T-cell (primary cell): ENCODE measurements at places on chromosomes 16 and 17.
A peak's percentile ranks its signal among the peaks of the same experiment; 100 is the strongest.

- H3K27me3 ChIP-seq = no peaks in the 10 kb centered on the region
- H3K4me3 ChIP-seq = no peak overlapping the region
- no peak overlapping the region for H3K27ac ChIP-seq
- H3K4me1 ChIP-seq = no peaks in the 10 kb centered on the region
Measured at GRCh38 chr16:890217-890616, 80.6 kb downstream of the LMF1 start.

GRCh38 chr17:34382621-34383124 lies 19.6 kb upstream of the CCL1 start:
- H3K4me1 ChIP-seq = peaks cover 4% of the 10 kb centered on the region
- H3K4me3 ChIP-seq = no peak overlapping the region
- no peak for DNase-seq
- H3K27me3 ChIP-seq = no peaks in the 10 kb centered on the region
- no peak overlapping the region for H3K27ac ChIP-seq

- H3K4me1 ChIP-seq = no peaks in the 10 kb centered on the region
- no peaks in the 10 kb centered on the region for H3K36me3 ChIP-seq
- no peak overlapping the region for H3K4me3 ChIP-seq
- no peak for DNase-seq
- no peak overlapping the region for H3K27ac ChIP-seq
Measured at GRCh38 chr16:54505549-54506213, 219.1 kb upstream of the IRX3 start.

DNA sequence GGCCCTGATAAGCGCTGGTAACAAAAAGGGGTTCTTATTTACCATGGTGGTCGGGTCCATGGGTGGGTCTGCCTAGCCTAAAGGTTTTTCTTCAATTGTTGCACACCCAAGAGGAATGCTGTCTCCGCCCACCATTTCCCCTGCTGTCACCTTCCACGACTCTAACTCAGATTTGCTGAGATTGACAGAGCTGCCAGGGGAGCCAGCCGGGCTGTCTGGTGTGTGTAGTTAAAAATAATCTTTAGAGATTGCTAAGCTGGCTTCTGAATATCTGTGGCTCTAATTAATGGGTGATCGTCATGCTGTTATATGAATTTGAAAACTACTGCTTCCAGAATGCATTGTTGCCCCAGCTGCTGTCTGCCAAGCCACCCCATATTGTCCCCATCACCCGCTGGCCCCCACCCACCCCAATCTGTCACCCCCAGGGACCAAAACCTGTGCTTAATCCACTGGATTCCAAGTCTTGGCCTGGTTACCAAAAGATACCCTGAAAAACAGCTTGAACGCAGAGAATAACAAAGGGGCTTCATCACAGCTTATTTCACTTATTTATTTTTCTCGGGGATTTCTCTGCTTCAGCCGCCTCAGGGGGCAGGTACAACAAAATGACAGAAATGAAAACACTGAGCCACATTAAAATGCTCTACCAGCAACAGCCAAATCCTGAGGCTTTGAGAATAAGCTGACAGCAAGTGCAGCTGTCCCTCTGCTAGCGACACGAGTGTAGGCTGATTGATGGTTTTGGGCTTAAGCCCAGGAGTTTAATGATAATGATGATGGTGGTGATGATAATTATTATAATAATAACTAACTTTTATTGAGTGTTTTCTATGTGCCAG lies 46.1 kb upstream of the NLK start:
- DNase-seq = no peak
- no peaks in the 10 kb centered on the region for H3K27me3 ChIP-seq
- H3K4me1 ChIP-seq = no peaks in the 10 kb centered on the region
- H3K36me3 ChIP-seq = no peaks in the 10 kb centered on the region
- no peak overlapping the region for H3K4me3 ChIP-seq
- H3K27ac ChIP-seq = no peak overlapping the region

DNA sequence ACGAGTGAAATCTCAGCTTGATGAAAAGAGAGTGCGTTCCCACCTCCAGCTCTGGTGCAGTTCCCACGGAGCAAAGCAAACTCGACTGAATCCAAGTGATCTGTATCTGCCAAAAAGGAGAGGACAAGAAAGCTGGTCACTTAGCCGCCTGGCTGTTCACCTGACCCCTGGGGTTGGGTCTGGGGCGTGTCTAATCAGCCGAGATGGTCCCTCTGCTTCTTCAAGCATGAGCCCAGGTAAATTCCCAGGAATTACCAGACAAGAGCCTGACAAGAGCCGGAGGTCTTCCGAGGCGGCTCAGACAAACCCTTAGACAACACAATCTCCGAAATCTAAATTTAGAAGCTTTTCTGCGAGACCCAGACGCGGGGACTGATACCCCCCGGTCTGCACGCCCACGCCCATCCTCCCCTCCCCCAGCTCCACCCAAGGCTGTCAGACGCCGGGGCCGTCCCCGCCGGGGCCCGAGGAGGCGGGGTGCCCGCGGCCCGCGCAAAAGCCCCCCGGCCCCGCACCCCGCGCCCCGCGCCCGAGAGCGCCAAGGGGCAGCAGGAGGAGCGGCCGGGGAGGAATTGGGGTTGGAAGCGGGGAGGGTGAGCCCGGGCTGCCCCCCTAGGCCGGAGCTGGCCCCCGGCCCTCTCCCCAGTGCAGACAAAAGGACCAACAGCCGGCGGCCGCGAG lies 674 bp downstream of the ZNF821 start:
- no peaks in the 10 kb centered on the region for H3K27me3 ChIP-seq
- H3K4me1 ChIP-seq = peaks cover 42% of the 10 kb centered on the region
- peak; percentile 43 for DNase-seq
- H3K4me3 ChIP-seq = peak overlapping the region; percentile 81
- H3K36me3 ChIP-seq = peaks cover 5% of the 10 kb centered on the region
- H3K27ac ChIP-seq = peak overlapping the region; percentile 76

- peaks cover 23% of the 10 kb centered on the region for H3K4me1 ChIP-seq
- H3K4me3 ChIP-seq = no peak overlapping the region
- no peaks in the 10 kb centered on the region for H3K36me3 ChIP-seq
- DNase-seq = peak; percentile 26
- H3K27ac ChIP-seq = no peak overlapping the region
Measured at GRCh38 chr17:35804658-35805192, 4.6 kb upstream of the TAF15 start.

- no peak overlapping the region for H3K27ac ChIP-seq
- H3K36me3 ChIP-seq = no peaks in the 10 kb centered on the region
- H3K4me1 ChIP-seq = no peaks in the 10 kb centered on the region
- DNase-seq = no peak
Measured at GRCh38 chr17:37710344-37710886, 34.4 kb downstream of the HNF1B start.

GRCh38 chr16:79658301-79659033 lies 57.9 kb upstream of the MAF start:
- H3K4me3 ChIP-seq = no peak overlapping the region
- H3K36me3 ChIP-seq = no peaks in the 10 kb centered on the region
- DNase-seq = no peak
- no peaks in the 10 kb centered on the region for H3K27me3 ChIP-seq

DNA sequence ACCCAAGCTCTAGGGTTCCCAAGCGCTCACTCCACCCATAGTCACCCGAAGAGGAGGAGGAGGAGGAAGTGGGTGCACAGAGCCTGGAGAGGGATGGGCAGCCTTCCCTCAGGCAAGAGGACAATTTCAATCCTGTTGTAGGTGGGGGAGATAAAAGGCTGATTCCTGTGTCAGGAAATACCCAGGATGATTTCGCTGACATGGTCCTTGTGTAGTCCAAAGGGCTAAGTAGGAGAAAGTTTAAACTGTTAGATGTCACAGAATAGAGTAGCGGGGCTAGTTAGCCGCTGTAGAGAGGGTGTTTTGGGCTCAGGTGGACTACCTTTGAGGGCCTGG lies 1.3 kb upstream of the EXOC7 start:
- H3K36me3 ChIP-seq = peaks cover 17% of the 10 kb centered on the region
- H3K4me1 ChIP-seq = peaks cover 13% of the 10 kb centered on the region
- H3K4me3 ChIP-seq = no peak overlapping the region
- H3K27me3 ChIP-seq = no peaks in the 10 kb centered on the region
- DNase-seq = no peak

GRCh38 chr17:40556884-40557414 lies 8.3 kb downstream of the CCR7 start:
- peak overlapping the region; percentile 89 for H3K27ac ChIP-seq
- H3K27me3 ChIP-seq = no peaks in the 10 kb centered on the region
- peaks cover 51% of the 10 kb centered on the region for H3K4me1 ChIP-seq
- H3K36me3 ChIP-seq = peaks cover 72% of the 10 kb centered on the region
- no peak for DNase-seq

GRCh38 chr16:53084141-53084541 lies 29.4 kb downstream of the CHD9 start:
- no peaks in the 10 kb centered on the region for H3K4me1 ChIP-seq
- H3K4me3 ChIP-seq = no peak overlapping the region
- H3K36me3 ChIP-seq = no peaks in the 10 kb centered on the region
- no peak overlapping the region for H3K27ac ChIP-seq

GRCh38 chr17:61351745-61352407 lies 47.8 kb upstream of the TBX2 start:
- H3K27me3 ChIP-seq = no peaks in the 10 kb centered on the region
- no peaks in the 10 kb centered on the region for H3K4me1 ChIP-seq
- no peak for DNase-seq
- no peak overlapping the region for H3K4me3 ChIP-seq

- peak; percentile 52 for DNase-seq
- H3K36me3 ChIP-seq = peaks cover 5% of the 10 kb centered on the region
- H3K27me3 ChIP-seq = no peaks in the 10 kb centered on the region
- peak overlapping the region; percentile 91 for H3K27ac ChIP-seq
- H3K4me3 ChIP-seq = peak overlapping the region; percentile 81
- peaks cover 6% of the 10 kb centered on the region for H3K4me1 ChIP-seq
Measured at GRCh38 chr16:4306470-4307214, 9.2 kb upstream of the GLIS2 start.

DNA sequence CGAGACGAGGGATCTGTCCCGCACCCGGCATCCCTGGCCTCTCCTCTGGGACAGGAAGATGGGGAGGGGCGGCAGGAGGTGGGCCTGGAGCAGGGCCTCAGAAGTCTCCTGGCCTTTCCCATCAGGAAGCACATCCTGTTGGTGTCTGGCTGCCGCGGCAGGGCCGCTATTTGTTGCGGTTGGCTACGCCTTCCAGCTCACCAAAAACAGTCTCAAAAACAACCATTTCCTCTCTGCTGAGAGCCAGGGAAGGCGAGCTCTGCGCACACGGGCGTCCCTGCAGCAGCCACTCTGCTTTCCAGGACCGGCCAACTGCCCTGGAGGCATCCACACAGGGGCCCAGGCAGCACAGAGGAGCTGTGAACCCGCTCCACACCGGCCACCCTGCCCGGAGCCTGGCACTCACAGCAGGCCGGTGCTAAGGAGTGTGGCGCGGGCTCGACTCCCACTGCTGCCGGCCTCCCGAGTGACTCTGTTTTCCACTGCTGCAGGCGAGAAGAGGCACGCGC lies at the start of gene TMEM204:
TSS of gene TMEM204 (plus strand) at position 224 of the 509 bp plus-strand sequence. CDS start 610 bp downstream, outside the sequence.
- H3K27me3 ChIP-seq = no peaks in the 10 kb centered on the region
- peak within 1 kb of the TSS; percentile 35 for H3K27ac ChIP-seq
- H3K4me1 ChIP-seq = peaks cover 63% of the 10 kb centered on the region
- peaks cover 11% of the 10 kb centered on the region for H3K36me3 ChIP-seq

DNA sequence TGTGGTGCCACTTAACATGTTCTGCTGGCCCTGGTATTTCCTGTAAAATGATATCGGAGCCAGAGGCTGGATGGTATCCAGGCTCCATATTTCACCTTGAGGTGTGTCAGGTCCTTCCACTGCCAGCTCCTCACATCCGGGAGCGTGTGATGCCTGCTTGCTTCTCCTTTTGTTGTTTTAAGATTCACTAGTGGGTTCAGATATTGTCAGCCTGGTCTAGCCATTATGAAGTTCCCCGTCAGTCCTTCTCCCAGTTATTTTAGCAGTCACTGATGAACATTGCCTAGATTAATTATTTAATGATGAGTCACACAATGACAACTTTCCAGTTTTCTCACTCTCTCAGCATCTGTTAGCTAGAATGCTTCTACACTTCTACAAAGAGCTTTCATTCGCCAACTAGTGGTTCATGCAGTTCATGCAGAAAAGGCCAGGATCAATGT lies 11.3 kb downstream of the DNAAF1 start:
- H3K36me3 ChIP-seq = no peaks in the 10 kb centered on the region
- no peak overlapping the region for H3K27ac ChIP-seq
- H3K4me1 ChIP-seq = no peaks in the 10 kb centered on the region
- H3K4me3 ChIP-seq = no peak overlapping the region
- H3K27me3 ChIP-seq = peaks cover 35% of the 10 kb centered on the region
- DNase-seq = no peak

DNA sequence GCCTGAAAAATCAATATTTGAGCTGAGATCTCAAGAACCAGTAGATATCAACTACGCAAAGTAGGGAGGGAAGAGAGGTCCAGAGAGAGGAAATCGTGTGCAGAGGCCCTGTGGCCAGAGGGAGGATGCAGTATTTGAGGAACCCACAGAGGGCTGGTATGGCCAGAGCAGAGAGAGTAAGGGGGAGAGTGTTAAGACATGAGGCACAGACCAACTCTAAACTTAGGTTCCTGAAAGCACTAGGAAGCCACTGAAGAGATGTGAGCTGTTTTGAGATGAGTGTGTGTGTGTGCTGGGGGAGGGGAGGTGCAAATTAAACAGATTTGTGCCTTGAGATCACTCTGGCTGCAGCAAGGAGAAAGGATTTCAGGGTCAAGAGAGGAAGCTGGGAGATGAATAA lies 10.9 kb downstream of the SLC13A2 start:
- no peak for DNase-seq
- no peak overlapping the region for H3K4me3 ChIP-seq
- no peaks in the 10 kb centered on the region for H3K27me3 ChIP-seq
- H3K36me3 ChIP-seq = no peaks in the 10 kb centered on the region
- H3K27ac ChIP-seq = no peak overlapping the region

DNA sequence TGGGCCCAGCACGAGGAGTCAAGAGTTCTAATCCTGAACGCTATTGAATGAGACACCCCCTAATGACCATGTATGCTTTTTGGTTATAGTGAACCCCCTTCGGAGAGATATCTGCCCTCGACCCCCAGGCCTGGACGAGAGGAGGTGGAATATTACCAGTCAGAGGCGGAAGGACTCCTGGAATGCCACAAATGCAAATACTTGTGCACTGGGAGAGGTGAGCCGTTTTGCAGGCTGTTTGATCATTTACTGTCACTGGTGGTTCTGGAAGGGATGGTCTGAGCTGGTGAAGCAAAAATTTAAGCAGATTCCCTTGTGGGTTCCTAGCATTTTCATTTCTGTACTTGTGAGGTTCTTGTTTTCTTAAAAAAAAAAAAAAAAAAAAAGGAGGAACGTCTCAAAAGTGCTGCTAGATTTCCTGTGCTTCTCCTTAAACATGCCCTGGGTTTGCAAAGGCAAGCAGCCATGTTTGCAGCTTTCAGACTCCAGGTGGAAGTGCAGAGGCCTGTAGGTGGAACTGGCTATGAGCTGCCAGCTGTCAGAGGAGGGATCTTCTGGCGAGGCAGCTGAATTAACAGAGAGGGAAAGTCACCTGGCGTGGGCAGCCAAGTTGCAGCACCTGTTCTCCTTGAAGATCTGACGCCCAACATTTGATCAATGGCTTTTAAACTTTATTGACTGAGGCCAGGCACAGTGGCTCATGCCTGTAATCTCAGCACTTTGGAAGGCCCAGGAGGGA lies 3.5 kb downstream of the MARVELD3 start:
- H3K36me3 ChIP-seq = no peaks in the 10 kb centered on the region
- no peak overlapping the region for H3K4me3 ChIP-seq
- H3K4me1 ChIP-seq = no peaks in the 10 kb centered on the region
- DNase-seq = no peak
- peaks cover 35% of the 10 kb centered on the region for H3K27me3 ChIP-seq

GRCh38 chr17:75945211-75945610 lies 4.4 kb upstream of the FBF1 start:
- H3K4me3 ChIP-seq = no peak overlapping the region
- no peaks in the 10 kb centered on the region for H3K4me1 ChIP-seq
- no peak for DNase-seq
